Right forelimb (tissue), 1 donor: ENCODE measurements at places on chromosomes 12 and 14.
A peak's percentile ranks its signal among the peaks of the same experiment; 100 is the strongest.

- no peak for DNase-seq
These were observed 63.7 kb downstream of the SH2B3 start for GRCh38 chr12:111469401-111469800.

GRCh38 chr12:29428633-29429032 is 47.7 kb upstream of the ERGIC2 start:
- DNase-seq, result no peak

DNA sequence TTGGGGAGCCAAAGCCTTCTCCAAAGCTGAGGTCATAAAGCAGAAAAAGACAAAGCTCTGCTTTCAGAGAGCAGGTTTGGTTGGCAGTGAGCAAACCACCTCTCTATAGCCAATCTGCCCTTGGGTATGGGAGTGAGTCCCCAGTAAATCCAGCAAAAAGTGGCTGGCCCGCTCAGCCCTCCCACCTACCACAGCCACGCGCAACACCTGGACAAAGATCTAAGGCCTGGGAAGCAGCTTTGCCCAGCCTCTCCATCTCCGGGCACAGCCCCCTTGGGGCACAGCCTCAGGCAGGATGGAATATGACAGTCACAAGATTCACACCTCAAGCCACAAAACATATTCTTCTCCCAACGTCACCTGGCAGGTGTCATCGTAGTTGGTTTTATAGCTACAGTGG is 211.7 kb upstream of the EEA1 start:
- no peak for DNase-seq

GRCh38 chr12:70213707-70214106 is 29.5 kb upstream of the CNOT2 start:
- no peak for DNase-seq

GRCh38 chr14:50469982-50470381 is 62.4 kb downstream of the MAP4K5 start:
- DNase-seq, result no peak

- DNase-seq, result no peak
These were observed 16.0 kb upstream of the RFX4 start for GRCh38 chr12:106566771-106567170.

GRCh38 chr14:71554323-71554722 is 377.9 kb upstream of the RGS6 start:
- no peak for DNase-seq

- DNase-seq, result no peak
These were observed 63.9 kb upstream of the PTGR2 start for GRCh38 chr14:73787486-73788316.

DNA sequence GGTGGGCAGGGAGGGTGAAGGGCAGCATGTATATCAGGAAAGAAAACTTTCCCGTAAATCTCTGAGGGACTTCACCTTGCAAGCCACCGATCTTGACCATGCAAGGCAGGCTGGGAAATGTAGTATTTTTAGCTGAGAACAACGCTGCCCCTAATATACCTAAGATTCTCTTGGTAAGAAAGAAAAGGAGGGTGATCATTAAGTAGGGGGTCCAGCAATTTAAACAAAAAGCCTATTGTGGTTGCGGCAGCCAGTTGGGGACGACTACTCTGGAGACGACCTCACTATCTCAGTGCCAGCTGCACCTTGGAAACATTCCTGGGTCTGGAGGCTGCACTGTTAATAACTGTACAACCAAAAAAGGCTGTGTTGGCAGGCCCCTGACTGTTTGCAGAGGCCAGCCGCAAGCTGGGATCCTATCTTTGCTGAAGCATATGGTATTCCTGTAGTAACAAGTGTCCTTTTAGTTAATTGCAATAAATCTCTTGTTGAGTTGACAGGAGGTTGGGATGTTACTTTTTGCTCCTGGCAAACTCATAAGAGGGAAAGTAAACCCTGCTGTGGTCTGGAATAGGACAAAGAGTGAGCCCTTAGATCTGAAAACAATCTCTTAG is 6.4 kb downstream of the APOLD1 start:
- DNase-seq, result peak; percentile 64

DNA sequence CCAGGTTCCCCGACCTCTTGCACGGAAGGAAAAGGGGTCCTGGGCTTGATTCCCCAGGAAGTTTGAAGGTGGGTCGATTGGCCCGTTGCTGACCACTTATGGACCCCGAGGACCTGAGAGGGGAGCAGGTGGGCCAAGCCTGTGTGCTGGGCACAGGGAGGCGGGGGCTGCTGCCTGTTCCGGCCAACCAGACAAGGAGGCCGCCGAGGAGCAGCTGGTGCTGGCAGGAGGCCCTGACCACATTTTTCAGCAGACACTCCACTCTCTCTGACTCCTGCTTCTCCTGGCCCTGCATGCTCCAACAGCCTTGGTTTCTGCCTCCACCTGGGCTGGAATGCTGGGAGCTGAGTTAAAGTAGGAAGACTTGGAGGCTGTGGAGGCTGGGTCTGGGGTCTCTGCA is 42.8 kb downstream of the NOS1 start:
- no peak for DNase-seq

- no peak for DNase-seq
These were observed 80.1 kb downstream of the CEP83 start for GRCh38 chr12:94379479-94380113.

GRCh38 chr12:18135509-18135908 is 45.5 kb upstream of the RERGL start:
- DNase-seq, result no peak

- peak; percentile 50 for DNase-seq
These were observed 12.9 kb upstream of the TUBA1A start for GRCh38 chr12:49201595-49202295.

GRCh38 chr12:6551063-6551461 is 4.8 kb downstream of the IFFO1 start:
- peak; percentile 68 for DNase-seq

- no peak for DNase-seq
These were observed 412.2 kb upstream of the GARIN6 start for GRCh38 chr12:99235381-99235780.

- DNase-seq, result no peak
These were observed 85.3 kb upstream of the FLRT2 start for GRCh38 chr14:85444635-85445034.

GRCh38 chr14:50762931-50763300 is 68.0 kb downstream of the NIN start:
- DNase-seq, result no peak

DNA sequence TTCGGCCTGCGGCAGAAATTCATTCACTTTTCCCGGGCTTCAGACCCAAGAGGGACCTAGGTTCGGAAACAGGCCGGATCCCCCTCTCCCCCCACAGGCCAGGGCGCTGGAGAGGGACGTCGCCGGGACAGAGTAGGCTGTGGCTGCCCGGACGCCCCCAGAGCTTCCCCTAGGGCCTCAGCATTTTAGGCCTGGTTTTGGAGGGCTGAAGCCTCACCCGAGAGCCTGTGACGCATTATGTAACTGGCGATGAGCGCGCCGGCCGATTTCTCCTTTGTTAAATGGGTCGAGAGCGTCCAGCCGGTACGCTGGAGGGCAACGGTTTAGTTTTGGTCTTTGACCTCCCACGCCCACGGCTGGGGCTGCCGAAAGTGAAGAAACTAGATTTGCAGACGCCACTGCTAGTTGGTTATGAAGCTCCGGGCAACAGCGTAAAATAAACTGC is 657 bp downstream of the PEBP1 start:
- peak; percentile 62 for DNase-seq

GRCh38 chr14:101056446-101056845 is 152.9 kb upstream of the RTL1 start:
- no peak for DNase-seq

DNA sequence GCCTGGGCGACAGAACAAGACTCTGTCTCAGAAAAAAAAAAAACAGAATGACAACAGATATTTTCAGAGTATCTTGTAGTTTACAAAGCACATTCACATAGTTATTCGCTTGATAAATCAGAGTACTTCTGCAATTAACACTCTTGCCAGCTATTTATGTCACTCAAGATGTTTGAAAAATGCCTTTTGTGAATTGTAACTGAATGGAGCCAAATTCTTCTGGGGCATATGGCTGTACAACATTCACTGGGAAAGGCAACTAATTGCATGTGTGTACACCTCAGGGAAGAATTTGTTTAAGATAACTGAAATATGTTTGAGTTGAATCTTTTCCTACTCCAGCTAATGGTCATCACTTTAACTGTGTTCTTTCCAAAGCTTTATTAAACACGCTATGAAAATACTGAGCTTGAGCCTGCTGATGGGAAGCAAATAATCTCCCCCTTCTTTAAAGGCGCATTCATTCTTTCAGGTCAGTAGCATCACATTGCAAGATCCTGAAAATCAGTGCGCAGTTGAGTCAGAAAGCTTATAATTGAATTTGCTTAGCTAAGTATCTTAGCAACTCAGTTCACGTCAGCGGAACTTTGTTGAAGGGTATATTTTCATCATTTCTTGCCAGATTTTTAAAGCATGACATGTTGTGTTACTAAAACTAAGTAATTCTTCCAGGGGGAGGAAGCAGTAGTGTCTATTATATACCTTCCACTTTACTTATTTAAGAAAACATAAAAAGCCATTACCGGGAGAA is 66.6 kb downstream of the SINHCAF start:
- no peak for DNase-seq

DNA sequence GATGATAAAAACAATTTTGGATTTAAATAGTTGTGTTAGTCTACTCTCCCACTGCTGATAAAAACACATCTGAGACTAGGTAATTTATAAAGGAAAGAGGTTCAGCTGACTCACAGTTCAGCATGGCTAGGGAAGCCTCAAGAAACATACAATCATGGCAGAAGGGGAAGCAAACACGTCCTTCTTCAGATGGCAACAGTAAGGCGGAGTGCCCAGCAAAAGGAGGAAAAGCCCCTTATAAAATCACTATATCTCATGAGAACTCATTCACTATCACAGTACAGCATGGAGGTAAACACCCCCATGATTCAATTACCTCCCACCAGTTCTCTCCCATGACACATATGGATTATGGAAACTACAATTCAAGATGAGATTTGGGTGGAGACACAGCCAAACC is 632.1 kb downstream of the SLC16A7 start:
- no peak for DNase-seq

DNA sequence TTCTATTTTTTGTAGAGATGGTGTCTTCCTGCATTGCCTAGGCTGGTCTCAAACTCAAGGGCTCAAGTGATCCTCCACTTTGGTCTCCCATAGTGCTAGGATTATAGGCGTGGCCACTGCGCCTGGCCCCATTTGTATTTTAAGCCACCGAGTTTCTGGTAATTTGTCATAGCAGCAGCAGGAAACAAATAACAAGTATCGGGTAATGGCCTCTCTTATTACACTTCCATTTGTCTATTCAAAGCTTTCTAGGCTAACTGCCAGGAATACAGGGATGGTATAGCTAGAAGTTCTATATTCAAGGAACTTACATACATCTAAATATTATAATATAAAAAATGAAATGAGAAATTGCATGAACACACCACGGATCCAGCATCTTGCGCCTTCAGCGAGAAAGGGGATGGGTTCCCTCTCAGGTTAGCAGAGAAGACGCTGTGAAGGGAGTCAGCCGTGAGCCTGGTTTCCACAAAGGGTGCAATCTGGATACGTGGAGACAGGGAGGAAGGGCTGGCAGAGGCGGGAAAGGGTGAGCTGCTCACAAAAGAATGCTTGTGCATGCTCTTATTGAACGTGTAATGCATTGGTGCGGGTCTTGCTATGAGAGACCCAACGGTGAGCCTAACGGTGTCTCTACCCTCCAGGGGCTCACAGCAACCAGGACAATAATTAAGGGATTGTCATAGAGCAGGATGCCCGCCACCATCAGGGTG is 9.5 kb downstream of the BDKRB1 start:
- DNase-seq, result no peak

GRCh38 chr12:31387011-31387410 is 61.1 kb upstream of the SINHCAF start:
- no peak for DNase-seq

DNA sequence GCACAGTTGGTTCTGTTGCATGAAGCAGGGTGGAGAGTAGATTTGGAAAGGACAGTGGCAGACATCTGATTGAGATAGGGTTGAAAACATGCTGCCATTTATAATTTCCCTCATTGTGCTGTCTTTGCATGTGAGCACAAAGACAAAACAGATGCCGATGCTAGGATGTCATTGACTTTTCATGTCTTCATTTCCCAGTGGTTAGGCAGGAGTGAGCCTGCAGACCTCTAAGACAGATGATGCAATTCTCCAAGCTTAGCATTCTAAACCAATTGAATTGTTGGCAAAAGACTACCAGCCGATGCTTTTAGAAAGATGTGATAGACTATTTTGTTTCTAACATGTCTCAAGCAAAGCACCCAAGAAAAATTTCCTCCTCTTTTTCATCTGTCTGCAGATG is 37.1 kb upstream of the PELI2 start:
- no peak for DNase-seq

- DNase-seq, result no peak
These were observed 142.3 kb upstream of the CPNE8 start for GRCh38 chr12:39047539-39048262.

DNA sequence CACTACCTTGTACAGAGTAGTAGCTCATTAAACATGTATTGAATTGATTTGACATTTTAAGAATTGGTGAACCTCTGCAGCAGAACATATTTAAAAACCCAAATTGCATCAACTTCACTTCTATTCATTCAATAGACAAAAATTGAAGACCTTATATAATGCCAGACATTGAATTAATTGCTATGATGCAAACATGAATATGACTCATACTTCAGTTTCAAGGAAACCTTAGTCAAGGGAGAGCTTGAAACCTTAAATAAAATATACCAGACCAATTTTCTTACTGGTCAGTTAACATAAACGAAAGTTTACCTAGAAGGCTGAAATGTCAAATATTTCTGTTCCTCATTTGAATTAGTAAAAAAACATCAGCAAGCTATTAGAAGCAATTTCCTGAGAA is 5.0 kb upstream of the MGAT4C start:
- DNase-seq, result no peak

GRCh38 chr14:76133103-76133502 is 18.6 kb upstream of the GPATCH2L start:
- no peak for DNase-seq

GRCh38 chr12:46452061-46452615 is 79.6 kb upstream of the SLC38A2 start:
- DNase-seq, result no peak
